Chondrocyte (in vitro differentiated cells): ENCODE measurements at places on chromosomes 7 and 10. TPM values are rescaled to one million over a fixed set of nuclear protein-coding genes. Genes with fewer than 3 reads are reported as not detected.
A peak's percentile ranks its signal among the peaks of the same experiment; 100 is the strongest.

Gene ACTR3C
- 0.25 to 0.85 TPM in 2 of 3 replicates, not detected in the other for total RNA-seq

DNA sequence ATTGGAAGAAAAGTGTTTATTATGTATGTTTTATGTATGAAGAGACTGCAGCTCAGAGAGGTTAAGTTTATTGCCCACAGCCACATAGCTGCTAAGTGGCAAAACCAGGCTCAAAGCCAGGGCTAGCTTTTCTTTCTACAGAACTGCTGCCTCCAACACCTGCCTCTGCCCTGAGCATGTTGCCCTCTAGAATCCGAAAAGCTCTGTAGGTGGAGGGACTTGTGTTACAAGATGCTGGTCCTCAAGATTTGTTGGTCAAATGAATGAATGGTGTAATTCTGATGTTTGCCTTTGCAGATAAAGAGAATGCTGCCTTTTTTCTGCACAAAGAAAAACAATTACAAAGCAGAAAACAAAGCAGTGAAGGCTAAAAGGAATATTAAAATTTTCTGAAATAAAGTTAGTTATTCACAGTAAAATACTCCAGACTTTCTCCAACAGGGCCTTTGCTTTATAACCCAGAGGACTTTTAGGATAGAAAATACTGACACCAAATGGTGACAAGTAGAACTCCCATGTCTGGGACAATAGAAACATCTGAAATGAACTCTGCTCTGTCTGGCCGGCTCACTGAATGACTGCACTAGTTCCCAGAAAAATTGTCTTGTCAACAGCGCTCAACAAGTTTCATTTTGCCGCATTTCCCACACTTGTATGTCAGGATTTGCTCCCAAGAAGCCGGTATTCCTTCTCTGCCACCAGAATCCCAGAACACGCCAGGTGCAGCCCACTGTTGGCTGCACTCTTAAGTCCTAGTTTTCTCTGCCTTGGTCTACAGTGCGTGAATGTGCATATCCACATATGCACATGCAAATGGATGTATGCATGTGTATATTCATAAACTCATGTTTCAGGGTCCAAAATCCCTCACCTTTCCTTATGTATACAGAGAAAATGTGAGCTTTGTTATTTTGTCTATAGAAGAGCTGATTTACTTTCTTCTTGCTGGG lies 11.0 kb upstream of the DNTT start:
- no peak for DNase-seq
- H3K36me3 ChIP-seq: no peaks in the 10 kb centered on the region
- H3K4me3 ChIP-seq: no peak overlapping the region
- no peak overlapping the region for H3K27ac ChIP-seq

- no peak overlapping the region for H3K4me3 ChIP-seq
- no peak for DNase-seq
- H3K27me3 ChIP-seq: no peaks in the 10 kb centered on the region
- H3K4me1 ChIP-seq: peaks cover 16% of the 10 kb centered on the region
- H3K36me3 ChIP-seq: peaks cover 3% of the 10 kb centered on the region
These were observed 89.0 kb downstream of the PHTF2 start for GRCh38 chr7:77887567-77887966.

DNA sequence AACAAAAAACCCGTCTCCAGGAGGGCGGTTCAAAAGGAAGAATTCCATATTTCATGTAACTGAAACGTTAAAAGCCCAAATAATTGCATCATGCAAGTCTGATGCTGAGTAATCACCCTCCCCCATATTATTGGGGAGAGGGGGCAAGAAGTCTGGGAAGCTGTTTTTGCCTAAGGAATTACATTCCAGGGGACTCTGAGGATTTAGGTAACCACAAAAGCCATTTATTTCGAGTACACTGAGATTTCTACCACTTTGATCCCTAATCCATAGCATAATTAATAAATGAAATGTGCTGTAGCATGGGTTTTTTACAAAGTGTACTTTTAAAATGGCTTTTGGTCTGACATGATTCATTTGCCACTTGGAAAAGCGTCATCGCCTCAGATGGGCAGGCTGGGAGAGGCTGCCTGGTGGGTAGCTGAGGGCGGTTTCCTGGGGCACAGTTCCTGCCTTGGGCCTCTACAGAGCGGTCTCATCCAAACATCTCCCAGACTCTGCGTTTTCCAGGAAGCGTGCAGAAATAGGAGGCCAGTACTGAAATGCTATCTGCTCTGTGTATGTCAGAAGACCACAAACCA lies 106.5 kb downstream of the TCF7L2 start:
- peaks cover 30% of the 10 kb centered on the region for H3K4me1 ChIP-seq
- H3K27ac ChIP-seq: no peak overlapping the region
- no peak for DNase-seq
- H3K4me3 ChIP-seq: peak overlapping the region; percentile 33
- no peaks in the 10 kb centered on the region for H3K27me3 ChIP-seq

Gene IFIT3
- 6.0 to 7.4 TPM (median 6.9 TPM) in 3 replicates for total RNA-seq

GRCh38 chr7:50349399-50349798 lies 44.9 kb downstream of the IKZF1 start:
- H3K27ac ChIP-seq: no peak overlapping the region
- peaks cover 10% of the 10 kb centered on the region for H3K4me1 ChIP-seq
- no peaks in the 10 kb centered on the region for H3K36me3 ChIP-seq
- H3K4me3 ChIP-seq: no peak overlapping the region
- DNase-seq: no peak

DNA sequence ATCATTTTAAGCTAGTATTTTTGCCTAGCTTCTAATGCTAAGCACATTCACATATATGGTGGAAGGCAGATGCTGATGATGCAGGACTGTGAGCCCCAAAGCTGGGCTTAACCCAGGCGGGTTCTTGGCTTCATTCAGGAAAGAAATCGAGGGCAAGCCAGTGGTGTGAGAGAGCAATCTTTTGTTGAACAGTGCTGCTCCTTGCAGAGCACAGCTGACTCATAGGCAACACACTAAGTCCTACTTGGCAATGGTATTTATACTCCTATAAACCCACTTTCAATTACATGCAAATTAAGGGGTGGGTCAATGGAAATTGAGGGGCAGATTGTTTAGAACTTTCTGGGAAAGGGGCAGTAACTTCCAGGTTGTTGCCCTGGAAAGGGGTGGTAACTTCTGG lies 42.0 kb upstream of the CELF2 start:
- no peak overlapping the region for H3K27ac ChIP-seq
- H3K4me1 ChIP-seq: peaks cover 12% of the 10 kb centered on the region
- H3K27me3 ChIP-seq: peaks cover 3% of the 10 kb centered on the region
- H3K36me3 ChIP-seq: peaks cover 1% of the 10 kb centered on the region
- no peak overlapping the region for H3K4me3 ChIP-seq

DNA sequence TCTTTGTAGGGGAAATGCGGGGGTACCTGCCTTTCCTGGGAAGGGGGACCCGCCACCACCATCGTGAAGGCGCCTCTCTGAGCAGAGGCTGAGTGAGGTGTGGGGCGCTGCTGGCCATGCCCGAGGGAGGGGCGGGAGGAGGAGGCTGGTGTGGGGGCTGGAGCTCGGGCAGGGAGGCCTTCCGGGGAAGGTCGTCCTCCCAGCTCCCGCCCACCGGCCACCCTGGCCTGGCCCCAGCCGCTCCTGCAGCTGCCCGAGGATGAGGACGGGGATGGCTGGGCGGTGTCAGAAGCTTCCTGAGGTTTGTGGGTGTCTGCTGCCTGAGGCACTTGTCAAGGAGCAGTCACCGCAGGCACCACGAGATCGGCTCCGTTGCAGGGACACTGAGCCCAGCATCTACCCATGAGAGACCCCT lies 11.4 kb downstream of the PWWP2B start:
- peaks cover 37% of the 10 kb centered on the region for H3K4me1 ChIP-seq
- peak overlapping the region; percentile 83 for H3K27ac ChIP-seq
- no peak for DNase-seq
- peak overlapping the region; percentile 58 for H3K4me3 ChIP-seq
- peaks cover 7% of the 10 kb centered on the region for H3K36me3 ChIP-seq

DNA sequence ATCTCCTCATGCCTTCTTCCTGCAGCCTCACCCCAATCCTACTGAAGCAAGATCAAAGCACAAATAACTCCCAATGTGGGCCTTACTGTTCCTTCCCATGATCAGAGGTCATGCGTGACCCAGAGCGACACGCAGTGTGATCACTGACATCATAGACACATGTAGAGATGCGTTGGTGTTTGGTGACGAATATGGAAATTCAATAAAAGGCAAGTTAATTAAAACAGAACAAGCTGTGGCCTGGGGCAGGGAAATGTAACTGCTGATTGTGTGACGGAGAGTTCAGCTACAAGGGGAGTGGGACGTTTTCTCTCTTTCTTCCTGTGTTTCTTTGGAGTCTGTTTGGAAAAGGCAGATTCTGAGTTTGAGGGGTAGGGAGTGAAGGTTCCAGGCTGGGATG lies 34.8 kb upstream of the CARD11 start:
- H3K27ac ChIP-seq: no peak overlapping the region
- peaks cover 8% of the 10 kb centered on the region for H3K4me1 ChIP-seq
- no peaks in the 10 kb centered on the region for H3K36me3 ChIP-seq
- H3K27me3 ChIP-seq: peaks cover 2% of the 10 kb centered on the region
- DNase-seq: no peak
- H3K4me3 ChIP-seq: no peak overlapping the region

DNA sequence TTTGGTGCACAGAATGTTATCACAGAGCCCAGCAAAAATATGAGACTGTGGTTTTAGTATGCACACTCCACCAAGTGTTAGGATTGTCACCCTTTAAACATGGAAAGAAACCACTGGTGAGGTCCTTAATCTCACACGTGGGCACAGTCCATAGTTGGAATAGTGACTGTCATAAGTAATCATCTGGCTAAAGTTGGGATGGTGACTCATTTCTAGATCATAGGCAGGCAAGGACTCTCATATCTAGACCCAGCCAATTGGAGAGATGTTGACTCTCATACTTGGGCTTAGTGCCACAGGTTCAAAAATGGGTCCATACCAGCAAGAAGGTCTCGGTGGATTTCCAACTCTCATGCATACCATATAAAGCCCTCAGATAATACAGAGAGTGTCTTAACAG lies 39.6 kb upstream of the ZNF680 start:
- no peak overlapping the region for H3K4me3 ChIP-seq
- H3K27ac ChIP-seq: no peak overlapping the region
- H3K4me1 ChIP-seq: no peaks in the 10 kb centered on the region
- H3K27me3 ChIP-seq: no peaks in the 10 kb centered on the region
- no peaks in the 10 kb centered on the region for H3K36me3 ChIP-seq
- DNase-seq: no peak

DNA sequence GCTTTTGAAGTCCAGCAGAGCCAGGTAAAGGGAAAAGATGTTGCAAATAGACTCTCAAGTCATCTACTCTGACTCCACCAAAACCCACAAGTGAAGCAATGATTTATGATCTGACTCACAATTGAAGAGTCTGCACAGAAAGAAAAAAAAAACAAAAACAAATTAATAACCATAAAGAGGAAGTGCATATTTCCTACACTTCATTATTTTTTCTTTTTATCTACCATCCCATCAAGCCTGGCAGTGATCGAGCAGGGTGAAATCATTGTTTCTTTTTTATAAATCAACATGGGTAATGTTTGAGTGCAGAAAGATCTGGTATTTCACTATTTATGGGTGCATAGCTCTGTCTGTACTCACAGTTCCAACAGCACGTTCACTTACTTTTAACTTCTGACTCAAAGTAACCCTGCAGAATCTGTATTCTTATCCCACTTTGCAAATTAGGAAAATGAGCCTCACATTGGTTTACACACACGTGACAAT lies 829.0 kb downstream of the TNS3 start:
- H3K36me3 ChIP-seq: no peaks in the 10 kb centered on the region
- DNase-seq: no peak
- H3K4me3 ChIP-seq: no peak overlapping the region
- H3K4me1 ChIP-seq: peaks cover 83% of the 10 kb centered on the region
- no peaks in the 10 kb centered on the region for H3K27me3 ChIP-seq

GRCh38 chr7:157228864-157229422 lies 90.2 kb downstream of the UBE3C start:
- H3K27me3 ChIP-seq: no peaks in the 10 kb centered on the region
- no peak overlapping the region for H3K27ac ChIP-seq
- H3K4me1 ChIP-seq: peaks cover 4% of the 10 kb centered on the region
- no peak for DNase-seq

Gene CYP3A4
- not detected in 3 replicates for total RNA-seq

GRCh38 chr7:66125052-66125694 lies 10.5 kb downstream of the CRCP start:
- H3K36me3 ChIP-seq: no peaks in the 10 kb centered on the region
- DNase-seq: no peak
- H3K27me3 ChIP-seq: no peaks in the 10 kb centered on the region
- H3K4me3 ChIP-seq: no peak overlapping the region
- peak overlapping the region; percentile 70 for H3K27ac ChIP-seq
- peaks cover 18% of the 10 kb centered on the region for H3K4me1 ChIP-seq

DNA sequence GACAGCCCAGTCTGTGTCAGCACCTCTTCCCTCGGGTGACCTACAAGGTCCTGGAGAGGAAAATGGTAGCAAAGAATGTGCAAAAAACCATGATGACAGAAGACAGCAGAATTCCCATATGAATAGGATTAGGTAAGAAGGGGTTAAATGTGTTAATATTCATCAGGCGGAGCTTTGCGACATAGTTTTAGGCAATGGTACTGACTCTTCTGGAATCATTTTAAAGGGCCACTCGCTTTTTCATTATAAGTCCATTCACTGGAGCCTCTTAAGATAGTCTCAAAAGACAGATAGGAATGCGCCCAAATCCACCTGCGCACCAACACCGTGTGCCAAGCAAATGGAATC lies 38.2 kb downstream of the DLG5 start:
- H3K27ac ChIP-seq: peak overlapping the region; percentile 78
- peaks cover 31% of the 10 kb centered on the region for H3K4me1 ChIP-seq
- DNase-seq: no peak
- H3K4me3 ChIP-seq: no peak overlapping the region

GRCh38 chr7:78924581-78924980 lies 528.9 kb downstream of the MAGI2 start:
- DNase-seq: no peak
- no peak overlapping the region for H3K27ac ChIP-seq
- H3K27me3 ChIP-seq: peaks cover 2% of the 10 kb centered on the region
- no peaks in the 10 kb centered on the region for H3K36me3 ChIP-seq

GRCh38 chr10:92222603-92223262 lies 68.1 kb downstream of the CPEB3 start:
- DNase-seq: no peak
- no peaks in the 10 kb centered on the region for H3K27me3 ChIP-seq
- H3K4me3 ChIP-seq: no peak overlapping the region
- H3K36me3 ChIP-seq: no peaks in the 10 kb centered on the region
- H3K4me1 ChIP-seq: peaks cover 7% of the 10 kb centered on the region

Gene ARID5B
- total RNA-seq: 75.2 to 95.2 TPM (median 93.6 TPM) in 3 replicates

GRCh38 chr10:132542086-132542775 lies 4.6 kb downstream of the INPP5A start:
- peak; percentile 72 for DNase-seq
- no peak overlapping the region for H3K4me3 ChIP-seq
- no peaks in the 10 kb centered on the region for H3K27me3 ChIP-seq
- peaks cover 64% of the 10 kb centered on the region for H3K4me1 ChIP-seq
- peaks cover 1% of the 10 kb centered on the region for H3K36me3 ChIP-seq
- H3K27ac ChIP-seq: peak overlapping the region; percentile 49
